ENCODE measurements at places on chromosomes 12 and 14.
A peak's percentile ranks its signal among the peaks of the same experiment; 100 is the strongest.

DNA sequence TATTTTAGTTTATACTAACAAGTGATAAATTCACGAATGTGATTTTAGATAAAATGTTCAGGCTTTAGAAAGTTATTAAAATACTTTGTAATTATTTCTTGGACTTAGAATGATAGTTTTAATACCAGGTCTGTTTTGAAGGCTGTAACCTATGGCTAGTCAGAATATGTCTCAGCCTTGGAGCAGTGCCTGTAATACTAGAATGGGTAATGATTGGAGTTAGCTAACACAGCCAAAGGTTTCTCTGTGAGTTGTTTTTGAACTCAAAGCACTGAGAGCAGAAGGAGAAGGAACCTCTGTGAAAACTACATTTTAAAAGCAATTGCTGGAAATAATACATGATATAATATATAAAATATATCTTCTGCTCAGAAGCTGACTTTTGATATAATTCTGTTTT lies 110.1 kb downstream of the TMEM117 start:
- DNase-seq = no peak

DNA sequence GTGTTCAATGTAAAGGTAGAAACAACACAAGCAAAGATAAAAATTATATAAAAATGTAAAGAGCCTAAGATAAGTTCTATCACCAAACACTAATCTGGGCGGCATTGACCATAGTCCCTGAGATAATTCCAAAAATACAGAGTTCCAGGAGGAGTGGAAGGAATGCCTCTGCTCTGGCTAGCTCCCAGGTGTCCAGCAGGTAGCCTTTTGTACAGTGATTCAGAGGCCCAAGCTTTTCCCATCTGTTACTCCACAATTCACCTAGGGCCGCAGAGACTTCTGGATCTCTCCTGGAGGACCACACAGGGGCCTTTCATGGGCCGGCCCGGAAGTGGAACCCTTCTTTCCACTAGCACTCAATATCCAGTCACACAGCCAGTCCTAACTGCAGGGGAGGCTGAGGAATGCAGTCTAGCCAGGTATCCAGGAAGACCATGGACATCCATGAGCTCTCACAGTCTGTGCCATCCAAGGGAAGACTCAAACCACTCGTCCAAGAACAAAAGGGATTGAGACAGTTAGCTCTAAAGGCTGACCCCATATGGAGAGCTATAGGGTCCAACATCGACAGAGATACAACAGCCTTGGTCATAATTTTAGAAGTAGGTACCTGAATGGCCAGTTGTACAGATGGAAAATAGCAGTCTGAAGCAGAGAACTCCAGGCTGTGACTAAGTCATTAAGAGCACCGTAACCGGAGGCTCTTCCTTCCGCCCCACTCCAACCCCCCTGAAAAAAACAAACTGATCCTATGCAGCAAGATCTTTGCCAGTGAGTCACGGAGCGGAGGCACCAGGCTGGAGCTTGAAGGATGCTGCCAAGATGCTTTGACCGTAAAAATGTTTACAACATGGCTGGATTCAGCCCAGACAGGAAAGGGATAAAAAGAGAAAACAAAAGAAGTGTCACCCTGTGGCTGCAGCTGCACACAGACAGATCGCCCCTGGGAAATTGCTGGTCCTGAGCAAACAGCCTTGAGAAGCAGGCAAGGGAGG lies 204.8 kb downstream of the NUAK1 start:
- no peak for DNase-seq

DNA sequence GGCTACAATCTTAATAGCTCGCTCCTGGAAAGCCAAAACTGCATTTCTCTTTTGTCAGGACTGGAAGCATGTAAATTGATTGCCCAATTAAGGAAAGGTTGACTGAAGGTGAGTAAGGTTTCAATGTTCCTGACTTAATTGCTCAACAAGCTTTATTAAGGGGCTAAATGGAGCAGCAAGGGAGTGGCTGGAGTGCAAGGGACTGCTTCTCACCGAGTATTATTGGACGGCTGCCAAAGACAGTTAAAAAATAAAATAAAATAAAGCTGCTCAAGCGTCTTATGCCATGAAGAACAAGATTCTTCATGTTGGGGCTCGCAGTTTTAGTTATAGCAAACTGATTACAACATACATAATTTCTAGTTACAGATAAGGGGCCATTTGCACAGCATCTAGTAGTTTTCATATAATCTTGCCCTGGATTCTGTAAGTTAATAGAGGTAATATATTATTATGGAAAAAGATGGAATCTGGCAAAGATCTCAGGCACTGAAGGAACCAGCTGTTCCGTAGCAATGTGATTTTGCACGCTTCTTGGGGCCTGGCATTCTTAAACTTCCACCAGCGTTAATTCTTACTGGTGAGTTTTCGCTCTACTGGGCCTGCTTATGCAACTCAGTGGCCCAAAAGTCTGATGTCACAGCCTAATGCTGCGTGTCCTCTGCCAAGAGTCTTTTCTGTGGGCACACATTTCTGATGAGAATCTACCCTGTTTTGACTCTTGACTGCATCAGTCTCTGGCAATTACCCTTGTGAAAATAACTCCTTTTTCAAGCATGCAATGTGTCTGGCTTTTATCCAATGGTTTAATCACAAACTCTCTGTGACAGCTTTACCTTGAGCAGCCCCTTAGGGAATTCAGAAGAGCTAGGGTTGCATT lies 108.5 kb downstream of the SLC38A1 start:
- no peak for DNase-seq

- no peak for DNase-seq
Measured at GRCh38 chr12:50162230-50162629, 4.9 kb downstream of the CERS5 start.

DNA sequence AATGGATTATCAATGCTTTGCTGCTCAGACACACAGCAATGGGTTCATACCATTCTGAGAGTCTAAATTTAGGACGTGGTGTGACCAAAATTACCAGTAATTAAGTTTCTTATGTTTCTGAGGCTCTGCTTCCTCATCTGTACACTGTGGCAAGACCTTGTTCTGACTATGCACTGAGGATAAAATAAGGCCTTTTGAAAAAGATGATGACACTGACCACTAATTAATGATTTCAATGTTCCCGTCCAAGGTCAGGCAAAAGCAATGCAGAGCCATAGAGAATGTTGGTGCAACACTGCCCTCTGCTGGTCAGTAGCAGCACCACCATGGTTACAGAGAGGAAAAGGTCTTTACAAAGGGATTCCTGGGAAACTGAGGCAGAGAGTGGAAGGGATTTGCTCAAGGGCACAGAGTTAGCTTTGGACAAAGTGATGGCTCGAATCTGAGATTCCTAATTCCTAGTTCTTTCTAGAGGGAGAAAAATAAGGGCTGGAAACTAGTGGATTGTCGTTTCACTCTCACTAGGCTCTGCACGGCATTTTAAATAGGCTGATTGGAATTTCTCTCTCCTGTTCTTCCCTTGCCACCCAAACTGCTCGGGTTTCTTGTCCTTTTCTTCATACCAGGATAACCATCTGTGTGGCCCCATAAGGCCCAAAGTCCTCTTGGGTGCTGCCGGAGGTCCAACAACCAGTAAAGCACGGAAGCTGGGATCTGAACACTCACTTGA lies 22.3 kb upstream of the P2RX7 start:
- peak; percentile 78 for DNase-seq

DNA sequence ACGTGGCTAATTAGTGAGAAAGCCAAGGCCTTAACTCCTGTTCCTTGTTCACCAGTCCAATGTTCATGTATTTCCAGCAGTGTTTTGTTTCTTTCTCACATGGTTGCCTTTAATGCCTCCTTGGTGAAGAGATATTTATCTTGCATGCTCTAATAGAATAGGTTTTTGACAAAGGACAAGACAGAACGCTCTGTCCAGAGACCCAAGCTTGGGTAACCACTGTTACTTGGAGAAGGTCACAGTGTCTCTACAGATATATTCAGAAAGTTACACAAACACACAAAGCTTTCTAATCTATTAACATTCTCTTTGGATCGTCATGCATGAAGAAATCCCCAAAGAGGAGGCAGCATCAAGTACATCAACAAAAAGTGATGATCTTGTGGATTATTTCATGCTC lies 33.1 kb downstream of the RERG start:
- no peak for DNase-seq

Measured in activated CD8-positive, alpha-beta memory T cell treated with anti-CD3 and anti-CD28 coated beads, Interleukin-2, amount 50 U/mL, for 48 hours (primary cell).